Pulmonary artery endothelial cell (primary cell): ENCODE measurements at places on chromosomes 4 and X. TPM values are rescaled to one million over a fixed set of nuclear protein-coding genes. Genes with fewer than 3 reads are reported as not detected.

HTR2C gene
- total RNA-seq, result not detected in 2 replicates

F8A3 gene
- 0.56 and 0.86 TPM in 2 replicates for total RNA-seq

GRCh38 chrX:69051901-69052300, 113.4 kb downstream of the PJA1 start:
- DNase-seq, result no peak

DNA sequence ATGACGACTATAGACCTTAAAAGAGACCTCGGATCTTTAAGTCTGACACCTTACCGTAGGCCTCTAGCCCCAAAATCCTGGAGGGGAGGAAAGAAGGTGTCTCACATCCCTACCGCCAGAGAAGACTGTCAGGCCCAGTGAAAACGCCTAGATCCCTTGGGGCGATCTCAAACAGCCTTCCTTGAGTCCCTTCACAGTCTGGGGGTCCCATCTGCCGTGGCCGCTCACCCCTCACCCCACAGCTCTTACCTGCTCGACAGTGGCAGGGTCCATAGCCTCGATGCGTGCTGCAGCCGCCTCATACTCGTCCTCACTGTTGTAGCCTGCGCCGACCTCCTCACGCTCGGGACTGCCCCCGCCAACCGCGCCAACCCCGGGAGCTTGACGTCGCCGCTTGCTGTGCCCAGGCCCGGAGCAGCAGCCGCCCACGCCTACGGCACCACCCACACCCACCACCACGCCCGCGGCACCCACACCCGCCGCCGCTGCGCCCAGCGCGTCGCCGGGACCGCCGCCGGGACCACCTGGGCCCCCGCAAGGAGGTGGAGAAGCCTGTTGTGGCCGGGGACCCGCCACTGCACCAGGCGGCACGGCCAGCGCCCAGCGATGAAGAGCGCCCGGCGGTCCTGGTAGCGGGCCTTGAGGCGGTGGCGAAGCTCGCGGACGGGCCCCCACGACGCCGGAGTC, 536 bp downstream of the OTUD5 start:
- no peak for DNase-seq

- no peak for DNase-seq
Observed at GRCh38 chrX:65127842-65128241, 151.6 kb upstream of the ZC4H2 start.

GRCh38 chr4:155672342-155672741, 5.7 kb downstream of the GUCY1A1 start:
- DNase-seq, result no peak

GRCh38 chr4:108168671-108169523, at the start of gene LEF1:
Gene LEF1 (minus strand): TSS chr4:108168932. CDS start chr4:108167767, 1,165 bp downstream.
- no peak for DNase-seq

GRCh38 chr4:185965426-185966384, 103.3 kb upstream of the TLR3 start:
- DNase-seq, result peak; percentile 17

DNA sequence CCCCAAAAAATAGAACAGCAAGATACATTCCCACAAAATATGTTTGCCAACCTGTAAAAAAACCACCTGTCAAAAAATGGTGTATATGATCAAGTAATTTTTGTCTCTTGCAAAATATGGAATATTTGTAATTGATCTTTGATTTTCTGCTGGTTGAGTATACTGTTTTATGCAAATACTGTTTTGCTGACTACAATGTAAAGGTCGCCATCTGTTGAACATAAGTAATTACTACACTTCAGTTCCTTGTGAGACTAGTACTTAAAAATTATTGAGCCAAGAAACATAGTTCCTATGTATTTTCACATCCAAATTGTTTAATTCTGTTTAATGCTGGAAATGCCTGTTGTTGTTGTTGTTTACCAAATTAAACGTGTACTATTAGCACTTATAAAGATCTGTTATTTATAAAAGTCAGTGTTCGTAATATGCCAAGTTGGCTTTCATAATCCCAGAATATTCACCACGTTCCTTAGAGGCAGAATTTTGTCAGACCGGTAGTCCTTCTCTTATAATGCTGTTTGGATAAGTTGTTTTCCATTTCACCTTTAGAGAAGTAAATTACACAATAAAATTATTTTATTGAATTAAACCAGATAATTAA, 144.2 kb downstream of the PDLIM5 start:
- no peak for DNase-seq
